ENCODE measurements at places on chromosomes 1 and 21.

GRCh38 chr1:175272361-175272760 lies 79.8 kb upstream of the KIAA0040 start:
- DNase-seq: no peak

- DNase-seq: no peak
Measured at GRCh38 chr1:117216718-117217117, 6.0 kb upstream of the VTCN1 start.

DNA sequence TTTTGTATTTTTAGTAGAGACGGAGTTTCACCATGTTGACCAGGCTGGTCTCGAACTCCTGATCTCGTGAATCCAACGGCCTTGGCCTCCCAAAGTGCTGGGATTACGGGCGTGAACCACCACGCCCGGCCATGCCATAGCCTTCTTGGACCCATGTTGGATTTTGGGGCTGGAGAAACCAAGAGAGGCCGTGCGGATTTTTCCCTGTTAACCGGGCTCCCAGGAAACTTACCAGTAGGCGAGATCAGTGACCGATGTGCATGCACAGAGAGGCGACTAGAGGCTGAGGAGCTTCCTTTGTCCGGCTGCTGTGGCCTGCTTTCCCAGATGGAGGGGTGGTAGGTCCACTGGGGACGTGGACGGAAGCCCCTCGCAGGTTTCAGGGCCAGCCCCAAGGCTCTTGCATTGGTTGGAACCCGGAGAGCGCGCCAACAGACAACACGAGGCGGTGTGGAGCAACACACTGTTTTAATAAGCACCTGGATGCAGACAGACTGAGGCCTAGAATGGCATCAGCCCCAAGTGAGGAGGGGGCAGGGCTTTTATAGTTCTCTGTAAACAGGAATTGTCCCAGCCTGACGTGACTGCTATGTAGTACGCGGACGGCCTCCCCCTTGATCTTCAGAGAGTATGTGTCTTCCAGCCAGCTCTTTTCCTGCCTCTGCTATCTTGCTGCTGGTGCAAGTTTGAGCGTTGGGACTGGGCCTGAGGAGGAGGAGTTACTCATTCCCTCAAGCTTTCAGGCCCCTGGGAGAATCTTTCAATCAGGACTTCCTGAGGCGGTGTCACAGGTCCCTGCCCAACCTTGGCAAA lies at the start of gene ERVH48-1:
TSS of gene ERVH48-1 (minus strand) at position 517 of the 813 bp plus-strand sequence. CDS start 6,624 bp downstream, outside the sequence.
- no peak for DNase-seq

DNA sequence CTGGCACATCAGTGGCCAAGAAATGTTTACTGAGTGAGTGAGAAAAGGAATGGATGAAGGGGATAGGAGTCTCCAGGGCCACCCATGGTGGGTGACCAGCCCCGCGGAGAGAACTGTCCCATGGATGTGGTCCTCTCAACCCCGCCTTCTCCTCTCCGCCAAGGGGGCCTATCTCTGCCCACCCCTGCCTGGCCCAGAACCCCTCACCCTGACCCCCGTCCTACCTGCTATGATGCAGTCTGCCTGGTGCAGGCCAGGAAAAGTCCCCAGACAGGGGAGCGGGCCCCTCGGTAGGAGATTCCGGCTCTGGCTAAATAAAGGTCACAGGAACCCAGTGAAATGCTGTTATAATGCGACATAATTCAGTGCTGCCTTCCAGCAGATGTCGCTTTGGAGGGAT lies 107.6 kb downstream of the PTPRU start:
- DNase-seq: no peak

DNA sequence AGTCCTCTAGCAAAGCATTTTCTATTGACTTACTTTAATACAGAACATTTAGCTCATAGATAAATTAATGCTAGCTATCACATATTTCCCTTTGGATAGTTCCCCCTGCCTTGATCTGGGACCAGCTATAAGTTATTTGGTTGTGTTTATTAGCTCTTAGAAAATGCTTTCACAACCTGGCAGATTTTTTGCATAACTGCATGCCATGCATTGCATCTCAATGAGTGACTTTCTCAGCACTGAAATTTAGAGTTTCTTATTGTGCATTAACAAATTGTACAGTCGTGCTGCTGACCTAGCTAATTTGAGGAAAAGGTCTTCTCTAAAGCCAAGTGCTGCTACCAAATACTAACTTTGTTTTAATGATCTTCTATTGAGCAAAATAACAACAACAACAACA lies 164.8 kb downstream of the PLPPR5 start:
- DNase-seq: no peak

DNA sequence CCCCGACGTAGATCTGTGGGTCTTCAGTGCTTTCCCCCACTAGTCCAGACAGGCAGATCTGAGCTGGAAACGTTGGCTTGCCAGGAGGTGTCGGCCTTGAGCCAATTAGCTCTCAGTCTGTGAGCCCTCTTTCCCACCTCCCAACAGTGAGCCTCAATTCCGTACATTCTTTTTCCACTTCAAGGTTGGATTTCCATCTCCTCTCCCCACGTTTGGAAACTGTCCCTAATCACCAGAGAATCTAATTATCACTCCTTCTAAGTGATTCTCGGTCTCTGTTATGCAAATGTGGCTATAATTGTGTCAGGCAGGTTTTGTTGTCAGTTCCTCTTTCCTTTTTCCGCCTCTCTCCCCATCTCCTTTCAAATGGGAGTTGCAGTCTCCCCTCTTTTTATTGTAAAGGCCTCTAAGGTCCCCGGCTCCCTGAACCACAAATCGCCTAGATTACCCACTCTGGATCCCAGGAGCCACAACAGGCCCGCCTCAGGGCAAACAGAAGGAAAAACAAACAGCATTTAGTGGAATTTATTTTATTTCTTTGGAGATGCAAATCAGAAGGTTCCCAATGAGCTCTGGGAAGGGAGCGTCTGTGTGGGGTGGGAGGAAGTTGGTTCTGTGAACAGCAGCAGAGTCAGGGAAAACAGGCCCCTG lies 29.4 kb upstream of the LRRN2 start:
- DNase-seq: no peak

DNA sequence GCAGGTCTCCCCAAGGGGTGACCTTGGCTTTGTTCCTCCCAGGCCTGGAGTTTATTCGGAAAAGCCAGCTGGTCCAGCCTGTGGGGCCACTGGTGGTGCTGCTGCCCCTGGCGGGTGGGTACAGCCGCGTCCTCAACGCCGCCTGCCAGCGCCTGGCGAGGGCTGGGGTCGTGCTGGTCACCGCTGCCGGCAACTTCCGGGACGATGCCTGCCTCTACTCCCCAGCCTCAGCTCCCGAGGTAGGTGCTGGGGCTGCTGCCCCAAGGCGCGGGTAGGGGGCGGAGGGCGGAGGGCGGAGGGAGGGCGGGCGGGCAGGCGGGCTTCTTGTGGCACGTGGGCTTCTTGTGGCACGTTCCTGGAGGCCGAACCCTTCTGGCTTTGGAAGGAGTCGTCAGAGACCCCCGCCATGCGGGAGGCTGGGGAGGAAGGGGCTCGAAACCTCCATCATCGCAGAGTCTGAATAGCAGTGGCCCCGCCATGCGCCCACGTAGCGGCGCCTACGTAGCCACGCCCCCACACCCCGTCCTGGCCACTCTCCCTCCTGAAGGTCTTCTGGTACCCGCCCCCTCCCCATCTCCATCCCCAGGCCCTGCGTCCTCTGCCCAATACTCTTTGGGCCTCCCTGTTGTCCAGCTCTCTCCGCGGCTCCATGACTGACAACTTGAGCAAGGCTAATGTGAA lies 16.7 kb downstream of the PCSK9 start:
- DNase-seq: no peak

- DNase-seq: no peak
Measured at GRCh38 chr1:41328780-41329640, 32.2 kb upstream of the FOXO6 start.

DNA sequence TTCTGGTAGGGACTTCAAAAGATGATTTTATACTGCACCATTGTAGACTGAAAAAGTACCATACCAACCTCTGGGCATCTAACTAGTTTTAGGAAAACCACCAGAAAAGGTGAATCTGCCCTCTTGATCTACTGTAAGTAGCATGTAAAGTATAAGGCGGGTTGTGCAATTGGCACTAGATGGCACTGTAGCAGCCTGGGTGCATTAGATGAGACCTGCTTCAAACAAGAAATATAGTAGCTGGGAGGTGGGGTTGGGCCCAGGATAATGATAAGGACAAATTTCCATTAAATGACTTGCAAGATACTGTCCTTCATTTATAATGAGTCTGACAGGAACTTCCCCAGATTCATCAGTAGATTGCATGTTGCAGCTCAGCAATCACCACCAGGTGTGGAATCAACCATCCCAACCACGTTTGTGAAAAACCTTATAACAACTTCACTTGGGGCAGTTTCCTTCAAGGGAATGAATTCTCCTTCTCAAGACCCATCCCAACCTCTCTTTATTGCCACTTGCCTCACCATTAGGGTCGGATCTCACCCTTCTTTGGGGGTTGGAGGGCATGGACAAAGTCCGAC lies 37.3 kb upstream of the IL10 start:
- DNase-seq: no peak

DNA sequence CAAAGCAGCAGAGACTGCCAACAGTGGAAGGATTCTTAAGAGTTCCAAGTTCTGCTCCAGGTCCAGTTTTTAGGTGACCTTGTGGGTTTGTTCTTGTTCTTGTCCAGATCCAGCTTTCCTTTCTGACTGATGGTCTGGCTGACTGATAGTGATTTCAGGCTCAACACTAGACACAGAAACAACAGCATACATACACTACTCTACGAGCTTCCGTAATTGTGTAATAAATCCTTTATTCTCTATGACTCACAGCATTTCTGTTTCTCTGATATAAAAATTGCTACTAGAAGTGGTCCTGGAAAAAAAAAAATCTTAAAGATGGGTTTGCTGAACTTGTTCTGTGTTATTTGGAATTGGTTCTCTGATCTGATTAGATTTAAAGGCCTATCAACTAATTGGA lies 62.2 kb upstream of the PTCH2 start:
- DNase-seq: no peak

- DNase-seq: no peak
Measured at GRCh38 chr1:234495231-234495990, 16.4 kb upstream of the TARBP1 start.

GRCh38 chr21:34219334-34220060 lies 144.3 kb upstream of the KCNE2 start:
- no peak for DNase-seq

DNA sequence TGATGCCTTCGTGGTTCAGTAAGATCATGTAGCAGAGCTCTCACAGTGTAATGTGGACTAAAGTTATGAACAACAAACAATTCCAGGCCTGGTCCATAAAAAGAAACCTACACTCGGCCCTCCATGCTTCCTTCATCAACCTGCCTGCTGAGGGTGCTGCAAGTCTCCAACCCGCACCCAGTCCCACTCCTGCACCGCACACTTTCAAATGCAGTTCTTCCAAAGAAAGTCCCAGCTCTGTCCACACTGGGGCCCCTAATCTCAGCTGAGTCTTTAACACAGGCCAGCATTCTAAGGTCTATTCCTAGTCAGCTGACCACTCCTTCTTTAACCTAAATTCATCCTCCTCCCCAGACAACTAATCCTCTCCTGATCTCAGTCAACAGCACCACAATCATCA lies 71.5 kb upstream of the NR5A2 start:
- no peak for DNase-seq

GRCh38 chr1:79777481-79778219 lies 771.1 kb upstream of the ADGRL4 start:
- DNase-seq: no peak

DNA sequence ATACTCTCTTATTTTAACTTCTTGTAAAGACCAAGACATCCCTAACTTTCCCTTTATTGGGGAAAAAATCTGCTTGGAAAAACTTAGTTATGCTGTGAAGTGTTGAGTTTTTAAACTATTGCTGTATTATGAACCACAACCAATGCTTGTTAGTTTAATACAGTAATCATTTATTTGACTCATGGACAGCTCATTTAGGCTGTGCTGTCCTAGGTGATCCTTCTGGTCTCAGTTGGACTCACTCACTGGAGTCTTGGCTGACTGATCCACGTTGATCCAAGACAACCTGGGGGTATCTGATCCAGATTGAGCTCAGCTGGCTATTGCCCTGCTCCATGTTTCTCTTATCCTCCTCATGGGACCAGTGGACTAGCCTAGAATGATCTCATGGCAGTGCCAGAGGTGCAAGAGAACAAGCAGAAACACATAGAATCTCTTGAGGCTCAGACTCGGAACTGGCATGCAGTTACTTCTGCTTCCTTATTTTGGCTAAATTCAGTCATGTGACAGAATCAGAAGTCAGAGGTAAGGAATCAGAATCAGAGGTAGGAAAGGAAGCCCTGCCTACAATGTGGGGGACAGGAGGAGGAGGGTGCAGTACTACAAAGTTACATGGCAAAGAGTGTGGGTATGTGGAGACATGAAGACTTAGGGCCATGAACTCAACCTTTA lies 156.5 kb downstream of the FGGY start:
- no peak for DNase-seq

- DNase-seq: no peak
Measured at GRCh38 chr1:206668874-206669410, 15.8 kb upstream of the MAPKAPK2 start.

DNA sequence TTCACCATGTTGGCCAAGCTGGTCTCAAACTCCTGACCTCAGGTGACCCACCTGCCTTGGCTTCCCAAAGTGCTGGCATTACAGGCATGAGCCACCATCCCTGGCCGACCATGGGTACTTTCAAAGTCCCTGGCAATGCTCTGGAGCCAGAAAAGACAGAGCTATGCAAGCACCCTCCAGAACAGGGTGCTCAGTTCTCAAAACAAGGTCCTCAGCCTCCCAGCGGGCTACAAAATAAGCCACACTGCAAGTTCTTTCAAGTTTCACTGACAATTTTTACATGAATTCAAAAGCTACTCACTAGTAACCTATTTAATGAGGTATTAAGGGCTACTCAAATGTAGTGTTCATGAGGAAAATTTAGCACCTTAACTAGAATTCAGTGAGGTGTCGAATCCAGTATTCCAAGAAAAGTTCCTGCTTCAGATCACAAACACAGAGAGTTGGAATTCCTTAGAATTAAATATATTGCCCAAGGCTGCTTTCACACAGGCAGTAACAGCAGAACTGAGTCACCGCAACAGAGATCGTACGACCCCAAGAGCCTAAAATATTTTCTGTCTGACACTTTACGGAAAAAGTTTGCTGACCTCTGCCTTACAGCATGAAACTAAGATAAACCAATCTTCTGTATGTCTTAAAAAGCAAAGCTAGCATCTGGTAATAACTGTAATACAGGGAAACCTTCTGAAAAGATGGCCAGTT lies 60.7 kb downstream of the HSF2BP start:
- no peak for DNase-seq

DNA sequence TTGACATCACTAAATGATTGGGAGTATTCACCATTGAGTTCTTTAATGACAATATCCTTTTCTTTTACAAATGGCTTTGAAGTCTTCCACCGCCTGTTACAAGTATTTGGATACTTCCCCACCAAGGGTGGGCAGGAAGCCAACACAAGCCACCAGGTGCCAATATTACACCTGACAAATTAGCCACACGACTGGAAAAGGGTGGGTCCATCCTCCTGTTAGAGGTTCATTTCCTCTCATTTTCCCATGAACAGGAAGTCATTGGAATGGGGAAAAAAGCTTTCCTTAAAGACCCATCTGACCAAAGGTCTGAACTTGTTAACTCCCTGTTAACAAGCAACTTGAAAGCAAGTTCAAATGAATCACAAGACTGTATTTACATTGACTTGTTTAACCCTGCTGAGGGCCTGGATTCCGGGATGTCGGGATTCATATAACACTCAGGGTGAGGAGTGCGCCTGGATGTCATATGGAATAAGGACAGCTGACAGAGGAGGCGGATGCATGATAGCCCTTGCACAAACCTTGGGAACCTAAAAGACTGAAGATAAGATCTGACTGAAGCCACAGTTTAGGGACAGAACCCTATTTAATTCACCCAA lies 40.5 kb upstream of the PROX1 start:
- DNase-seq: peak; percentile 1

GRCh38 chr1:117370071-117370470 lies 2.8 kb downstream of the MAN1A2 start:
- no peak for DNase-seq
